ENCODE measurements at places on chromosomes 6 and 20.

DNA sequence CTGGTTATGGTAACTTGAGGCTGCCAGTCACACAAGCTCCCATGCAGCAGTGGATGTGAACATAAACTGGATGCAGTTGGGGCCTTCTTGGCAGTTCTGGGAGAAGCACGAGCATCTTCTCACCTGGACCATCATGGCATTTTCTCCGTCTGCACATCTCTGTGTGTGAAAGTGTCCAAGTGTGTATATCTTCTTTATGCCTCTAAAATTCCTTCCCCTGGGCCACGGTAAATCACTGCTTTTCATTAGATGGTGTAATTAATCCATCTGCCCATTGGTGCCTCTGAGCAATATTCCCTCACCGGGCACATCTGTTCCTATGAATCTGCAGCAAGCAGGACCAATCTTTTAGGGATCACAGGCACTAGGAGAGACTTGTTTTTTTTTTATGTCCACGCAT, 138.0 kb downstream of the MAP3K7 start:
- DNase-seq, result no peak

- no peak for DNase-seq
These were observed 989.0 kb upstream of the MANEA start for GRCh38 chr6:94588301-94588700.

DNA sequence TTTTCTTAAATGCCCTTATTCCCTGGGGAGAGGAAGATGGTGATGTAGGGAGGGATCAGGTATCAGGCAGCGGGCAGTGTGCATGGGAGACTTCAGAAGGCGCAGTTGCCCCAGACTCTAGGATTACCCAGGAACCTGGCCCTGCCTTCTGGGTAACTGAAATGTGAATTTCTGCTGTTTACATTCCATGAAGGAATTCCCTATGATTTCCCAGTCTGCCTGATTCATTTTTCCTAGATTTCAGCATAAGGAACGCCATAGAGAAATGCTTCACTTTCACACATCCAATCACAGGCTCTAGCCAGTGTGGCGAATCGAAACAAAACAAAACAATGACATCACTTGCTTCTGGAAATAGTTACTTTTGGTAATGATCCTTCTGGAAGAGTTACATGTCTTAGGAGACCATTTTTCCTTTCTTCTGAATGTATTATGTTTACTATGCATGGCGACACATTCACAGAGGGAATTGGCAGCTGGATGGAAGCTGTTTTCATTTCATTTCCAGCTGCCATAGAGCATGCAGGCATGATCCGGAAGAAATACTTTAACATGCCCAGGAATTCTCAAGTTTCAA, 33.3 kb downstream of the LRP11 start:
- DNase-seq, result no peak

GRCh38 chr20:9919271-9920014, 80.6 kb upstream of the PAK5 start:
- no peak for DNase-seq

- peak; percentile 79 for DNase-seq
These were observed 109.6 kb downstream of the RTN4IP1 start for GRCh38 chr6:106519460-106520394.

DNA sequence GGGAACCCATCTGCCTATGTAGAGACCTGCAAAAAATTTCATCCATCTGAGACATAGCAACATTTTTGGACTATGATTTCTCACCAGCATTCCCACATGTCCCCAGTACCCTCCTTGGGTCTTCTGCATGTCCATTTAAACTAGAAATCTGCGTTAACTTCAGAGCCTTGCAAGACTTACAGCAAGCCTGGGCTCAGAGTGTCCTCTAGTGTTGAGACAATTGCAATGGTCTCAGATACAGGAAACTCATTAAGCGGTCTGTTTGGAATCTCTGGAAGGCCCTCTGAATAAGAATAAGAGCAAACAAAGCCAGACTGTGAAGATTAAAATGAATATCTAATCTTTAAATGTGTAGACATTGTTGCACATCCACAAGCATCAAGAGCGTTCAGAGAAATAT, 20.5 kb upstream of the PI3 start:
- DNase-seq, result no peak

DNA sequence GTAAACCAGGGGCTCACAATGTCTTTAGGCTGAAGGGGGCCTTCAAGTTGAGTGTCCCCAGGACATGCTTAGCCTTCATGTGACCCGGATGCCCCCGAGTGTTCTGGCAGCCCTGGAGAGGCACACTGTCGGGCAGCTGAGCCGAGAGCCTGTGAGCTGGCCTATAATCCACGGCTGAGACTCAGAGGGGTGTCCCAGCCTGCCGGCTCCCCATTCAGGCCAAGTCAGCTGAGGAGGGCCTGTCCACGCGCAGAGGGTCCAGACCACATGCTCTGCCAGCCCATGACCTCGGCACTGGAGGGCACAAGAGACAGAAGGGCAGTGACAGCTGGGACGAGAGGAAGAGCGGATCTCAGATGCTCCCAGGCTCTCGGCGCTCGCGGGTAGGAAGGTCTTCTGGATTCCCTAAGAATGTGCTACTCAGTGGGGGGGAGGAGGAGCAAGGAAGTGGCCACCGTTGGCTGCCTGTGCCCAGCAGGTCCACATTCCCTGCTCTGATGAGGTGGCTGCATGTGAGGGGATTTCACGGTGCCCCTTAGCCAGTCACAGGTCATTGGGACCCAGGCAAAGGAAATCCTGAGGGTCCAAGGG, 224.7 kb downstream of the NRN1 start:
- no peak for DNase-seq

DNA sequence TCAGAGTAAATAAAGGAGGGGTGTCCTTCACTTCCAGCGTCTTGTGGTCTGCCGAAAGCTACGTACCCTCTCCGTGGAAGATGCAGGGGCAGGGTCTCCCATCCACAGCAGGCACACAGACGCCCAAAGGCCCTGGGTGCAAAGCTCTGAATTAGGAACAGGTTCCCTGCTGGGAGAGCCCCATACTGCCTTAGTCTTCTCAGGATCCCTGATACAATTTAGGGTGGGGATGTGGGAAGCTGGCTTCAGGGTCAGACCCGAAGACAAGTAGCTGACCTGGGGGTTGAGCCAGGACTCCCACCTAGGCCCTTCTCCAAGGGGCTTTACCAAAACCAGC, 74.1 kb downstream of the TTLL2 start:
- no peak for DNase-seq

DNA sequence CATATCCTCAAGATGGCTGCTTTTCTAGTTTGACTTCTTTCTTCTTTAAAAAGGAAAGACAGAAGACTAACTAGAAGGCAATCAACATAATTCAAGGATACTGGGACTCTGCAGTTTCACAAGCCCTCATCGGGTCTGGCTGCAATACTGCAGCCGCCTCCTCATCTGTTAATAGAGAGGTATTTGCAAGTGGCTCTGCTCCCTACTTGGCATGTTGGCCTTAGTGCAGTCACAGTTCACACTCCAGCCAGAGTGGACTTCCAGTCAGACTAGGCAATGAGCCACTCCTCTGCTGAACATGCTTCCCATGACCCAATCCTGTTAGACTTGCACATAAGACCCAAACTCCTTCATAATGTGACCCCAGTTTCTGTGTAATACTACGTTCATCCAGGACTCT, 141.9 kb upstream of the ENPP5 start:
- DNase-seq, result no peak

- DNase-seq, result no peak
These were observed 89.2 kb downstream of the RSPH3 start for GRCh38 chr6:158910484-158911440.

DNA sequence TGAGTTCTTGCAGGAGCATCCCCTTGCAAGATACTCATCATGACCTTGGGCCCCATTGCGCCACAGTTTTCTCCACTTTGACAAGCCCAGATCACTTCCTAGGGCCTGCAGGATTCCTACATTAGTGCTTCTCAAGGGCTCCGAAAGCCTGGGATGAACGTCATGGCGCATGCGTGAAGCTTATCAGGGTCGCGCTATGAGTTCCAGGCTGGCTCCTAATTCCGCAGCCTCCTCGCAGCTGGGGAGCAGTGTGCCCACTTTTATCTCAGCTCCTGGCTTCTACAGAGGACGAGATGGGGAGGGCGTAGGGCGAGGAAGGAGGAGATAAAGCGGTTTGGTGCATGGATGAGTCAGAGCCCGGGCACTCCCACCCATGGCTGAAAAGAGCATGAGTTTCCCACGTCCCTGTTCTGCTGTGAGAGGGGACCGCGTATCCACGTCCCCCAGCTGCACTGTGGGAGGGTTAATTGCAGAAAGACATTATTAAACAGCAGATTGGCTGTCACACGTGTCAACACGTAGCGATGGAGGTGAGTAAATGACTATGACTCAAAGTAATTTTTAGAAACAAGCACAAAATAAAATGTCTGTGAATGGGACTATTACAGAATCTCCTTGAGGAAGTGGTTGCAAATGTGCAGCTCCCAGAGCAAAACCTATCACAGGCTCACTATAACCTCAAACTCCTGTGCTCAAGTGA, 72.9 kb upstream of the DSP start:
- peak; percentile 4 for DNase-seq

GRCh38 chr20:38372806-38373205, 26.5 kb downstream of the LBP start:
- DNase-seq, result no peak

GRCh38 chr6:3209114-3210023, 18.1 kb downstream of the TUBB2B start:
- DNase-seq, result no peak

DNA sequence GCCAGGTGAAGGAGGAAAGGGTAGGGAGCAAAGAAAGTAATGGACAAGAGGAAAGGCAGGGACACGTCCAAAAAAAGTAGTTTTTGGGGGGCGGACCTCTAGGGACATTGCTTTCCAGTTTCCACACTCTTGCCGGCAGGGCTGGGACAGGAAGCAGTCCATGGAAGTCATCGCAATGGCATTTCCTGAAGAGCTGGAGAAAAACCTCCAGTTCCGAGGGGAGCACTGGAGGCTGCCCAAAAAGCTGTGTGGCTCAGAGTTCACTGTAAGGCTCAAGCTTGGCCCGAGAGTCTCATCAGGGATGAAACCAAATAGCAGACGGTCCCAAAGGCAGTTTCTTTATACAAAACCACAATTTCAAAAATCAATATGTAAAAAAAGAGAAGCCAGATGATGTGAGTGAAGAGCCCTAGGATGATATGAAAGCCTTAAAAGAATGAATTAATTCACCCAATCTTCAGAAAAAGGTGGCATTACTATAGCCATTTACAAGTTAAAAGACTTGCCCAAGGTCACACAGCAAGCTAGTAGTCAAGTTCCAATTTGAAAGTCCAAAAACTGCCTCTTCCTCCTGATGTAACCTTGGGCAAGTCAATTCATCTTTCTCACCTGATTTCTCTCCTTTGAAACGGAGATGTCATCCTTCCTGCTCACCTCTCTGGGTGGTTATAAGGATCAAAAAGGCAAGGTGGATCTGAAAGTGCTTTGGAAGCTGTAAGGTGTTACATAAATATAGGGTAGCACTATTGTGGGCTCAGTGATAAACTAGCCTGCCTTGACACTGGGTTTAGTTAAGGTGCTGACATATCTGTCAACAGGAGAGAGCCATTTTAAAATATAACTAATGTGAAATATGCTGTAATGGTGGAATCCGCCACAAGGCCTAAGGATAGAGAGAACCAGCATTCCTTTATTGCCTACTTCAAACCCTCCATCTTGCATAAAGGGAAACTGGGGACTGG, 9.1 kb downstream of the BCL2L1 start:
- DNase-seq, result no peak

GRCh38 chr20:3783068-3783489, 1.8 kb upstream of the SPEF1 start:
- DNase-seq, result no peak

GRCh38 chr20:34904202-34904621, 27.8 kb downstream of the ACSS2 start:
- no peak for DNase-seq

DNA sequence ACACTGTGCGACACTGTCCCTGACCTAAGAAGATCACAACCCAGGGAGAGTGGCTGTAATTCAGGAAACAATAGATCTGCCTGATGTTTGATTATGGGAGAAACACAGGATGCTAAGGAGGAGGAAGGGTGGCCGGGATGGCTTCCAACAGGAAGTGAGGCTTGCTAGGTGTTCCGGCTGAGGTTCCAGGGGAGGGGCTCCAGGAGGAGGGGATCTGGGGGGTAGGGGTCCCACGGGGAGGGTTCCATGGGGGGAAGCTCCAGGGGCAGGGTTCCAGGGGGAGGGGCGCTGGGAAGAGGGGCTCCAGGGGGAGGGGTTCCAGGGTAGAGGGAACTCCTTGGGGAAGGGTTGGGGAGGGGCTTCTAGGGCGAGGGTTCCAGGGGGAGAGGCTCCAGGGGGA, 48.6 kb downstream of the DAAM2 start:
- DNase-seq, result no peak

GRCh38 chr6:166640342-166641043, 13.4 kb upstream of the RPS6KA2 start:
- no peak for DNase-seq

All from activated T-cell treated with anti-CD3 and anti-CD28 coated beads for 4 hours (primary cell).